ENCODE measurements at places on chromosomes 7 and 10.

GRCh38 chr10:14658331-14659127 is 116.2 kb downstream of the FAM107B start:
- no peak for DNase-seq

GRCh38 chr10:43794181-43794815 is 145.6 kb upstream of the ZNF32 start:
- no peak for DNase-seq

DNA sequence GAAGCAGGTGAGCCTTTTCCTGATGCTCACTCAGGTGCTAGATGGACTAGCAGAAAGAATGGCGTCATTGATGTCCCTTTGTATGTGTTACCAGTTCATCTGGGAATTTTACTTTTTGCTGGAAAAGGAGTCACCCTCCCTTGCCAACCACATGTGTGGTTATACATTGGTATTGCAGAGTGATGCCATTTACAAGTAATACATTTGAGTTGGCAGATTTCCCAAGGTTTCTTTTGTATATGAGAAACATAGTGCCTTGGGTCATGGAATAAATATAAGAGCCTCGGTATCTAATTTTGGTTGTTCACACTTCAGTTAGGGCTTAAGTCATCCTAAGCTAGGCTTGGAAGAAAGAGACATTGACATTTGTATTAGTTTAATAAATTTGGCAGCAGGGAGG is 10.4 kb upstream of the ATXN7L1 start:
- no peak for DNase-seq

DNA sequence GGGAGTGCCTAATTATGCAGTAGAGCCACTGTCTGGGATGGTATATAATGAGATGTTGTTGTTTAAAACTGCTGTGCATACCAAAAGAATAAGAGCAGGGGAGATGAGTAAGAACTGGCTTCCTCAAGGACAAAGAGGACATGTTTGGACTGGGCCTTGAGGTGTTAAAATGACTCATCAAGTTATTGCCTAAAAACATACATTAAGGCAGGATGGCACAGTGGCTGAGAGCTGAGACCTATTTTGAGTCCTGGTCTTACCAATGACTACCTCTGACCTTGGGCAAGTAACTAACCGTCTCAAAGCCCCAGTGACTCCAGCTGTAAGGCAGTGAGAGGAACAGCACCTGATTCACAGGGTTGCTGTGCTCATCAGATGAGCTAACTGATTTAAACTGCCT is 71.1 kb downstream of the CFAP58 start:
- DNase-seq: no peak

DNA sequence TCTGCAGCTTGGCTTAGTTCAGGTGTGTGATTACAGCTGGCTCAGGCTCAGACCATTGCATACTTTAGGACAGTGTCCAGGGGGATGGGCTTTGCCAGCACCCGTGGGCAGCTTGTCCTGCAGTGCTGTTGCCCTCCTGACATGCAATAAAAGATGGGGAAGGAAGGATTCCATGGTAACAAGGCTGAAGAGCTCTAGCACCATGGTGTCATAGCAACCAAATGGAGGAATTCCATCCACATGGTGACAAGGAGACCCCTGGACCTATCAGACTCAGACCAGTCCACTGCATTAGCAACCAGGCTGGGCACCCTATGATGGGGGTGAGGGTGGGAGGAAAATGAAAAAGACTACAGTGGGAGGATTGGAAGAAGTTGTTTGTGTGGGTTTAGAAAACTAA is 49.9 kb downstream of the SORCS3 start:
- DNase-seq: no peak

DNA sequence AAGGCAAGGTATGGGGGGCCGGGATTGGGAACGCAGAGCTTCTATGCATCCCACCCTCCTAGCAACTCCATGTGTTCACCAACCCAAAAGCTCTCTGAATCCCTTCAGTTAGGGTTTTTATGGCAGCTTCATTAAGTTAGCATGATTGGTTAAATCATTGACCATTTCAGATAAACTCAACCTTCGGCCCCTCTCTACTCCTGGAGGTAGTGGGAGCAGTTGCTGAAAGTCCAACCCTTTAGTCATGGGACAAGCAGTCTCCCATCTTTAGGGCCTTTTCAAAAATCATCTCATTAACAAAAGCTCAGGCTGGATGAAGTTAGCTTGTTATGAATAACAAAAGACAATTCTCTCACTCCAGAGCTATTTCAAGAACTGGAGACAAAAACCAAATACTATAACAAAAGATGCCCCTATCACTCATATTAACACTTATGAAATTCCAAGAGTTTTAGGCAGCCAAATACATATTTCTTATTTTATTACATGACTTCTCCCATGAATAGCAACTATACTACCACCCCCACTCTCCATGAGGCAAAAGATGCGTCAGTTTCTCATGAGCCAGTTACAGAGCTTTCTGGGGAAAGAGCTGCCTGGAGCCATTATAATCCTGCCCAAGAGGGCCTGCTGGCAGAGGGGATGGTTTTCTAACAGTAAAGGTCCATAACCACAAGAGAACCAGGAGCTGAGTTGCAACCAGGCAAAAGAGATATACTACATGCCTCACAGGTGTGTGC is 44.6 kb downstream of the SLC16A12 start:
- no peak for DNase-seq

DNA sequence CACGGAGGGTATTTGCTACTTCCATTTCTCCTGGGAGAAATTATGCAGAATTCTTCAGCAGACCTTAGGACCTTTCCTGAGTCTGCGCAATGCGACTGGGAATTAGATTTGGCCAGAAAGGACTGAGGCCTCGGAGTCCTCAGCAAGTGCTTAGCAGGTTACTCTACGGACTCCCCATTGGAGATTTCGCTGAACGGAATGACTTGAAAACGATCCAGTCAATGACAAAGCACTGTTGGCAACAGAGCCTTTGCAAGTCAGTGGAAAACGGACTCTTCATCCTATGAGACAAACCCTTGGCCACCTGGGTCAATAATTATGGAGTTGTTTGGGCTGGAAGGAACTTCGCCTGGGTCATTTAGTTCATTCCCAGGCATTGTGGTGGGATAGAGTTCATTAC is 107.4 kb downstream of the FAM204A start:
- no peak for DNase-seq

GRCh38 chr7:79741684-79742083 is 288.2 kb upstream of the MAGI2 start:
- no peak for DNase-seq

DNA sequence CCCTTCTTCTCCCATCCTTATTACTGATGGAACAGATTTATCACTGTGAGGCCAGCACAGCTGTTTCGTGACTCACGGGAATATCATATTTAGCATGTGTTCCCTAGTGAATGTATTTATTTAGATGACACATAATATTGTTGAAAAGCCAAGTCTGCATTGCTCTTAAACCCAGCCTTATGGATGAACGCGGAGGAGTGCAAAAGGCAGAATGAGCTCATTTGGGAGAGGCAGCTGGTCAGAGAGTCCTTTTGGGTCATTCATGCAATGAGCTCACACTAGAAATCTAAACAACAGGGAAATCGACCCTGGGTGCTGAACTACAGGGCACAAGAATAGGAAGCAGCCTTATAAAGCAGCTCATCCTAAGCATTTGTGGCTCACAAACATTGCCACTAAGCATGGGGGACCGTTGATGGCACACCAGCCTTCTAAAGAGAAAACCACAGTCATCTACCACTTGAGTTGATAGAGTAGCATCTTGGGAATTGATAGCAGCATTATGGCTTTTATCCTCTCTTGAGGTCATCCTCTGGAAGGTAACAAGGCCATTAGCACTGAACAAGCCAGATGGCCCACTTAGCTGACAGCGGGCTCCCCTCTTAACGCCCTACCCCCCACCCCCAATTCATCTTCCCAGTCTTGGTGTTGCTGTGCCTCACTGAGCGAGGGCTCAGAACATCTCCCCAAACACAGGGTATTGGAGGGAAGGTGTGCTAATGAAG is 32.9 kb upstream of the SDK1 start:
- DNase-seq: no peak

DNA sequence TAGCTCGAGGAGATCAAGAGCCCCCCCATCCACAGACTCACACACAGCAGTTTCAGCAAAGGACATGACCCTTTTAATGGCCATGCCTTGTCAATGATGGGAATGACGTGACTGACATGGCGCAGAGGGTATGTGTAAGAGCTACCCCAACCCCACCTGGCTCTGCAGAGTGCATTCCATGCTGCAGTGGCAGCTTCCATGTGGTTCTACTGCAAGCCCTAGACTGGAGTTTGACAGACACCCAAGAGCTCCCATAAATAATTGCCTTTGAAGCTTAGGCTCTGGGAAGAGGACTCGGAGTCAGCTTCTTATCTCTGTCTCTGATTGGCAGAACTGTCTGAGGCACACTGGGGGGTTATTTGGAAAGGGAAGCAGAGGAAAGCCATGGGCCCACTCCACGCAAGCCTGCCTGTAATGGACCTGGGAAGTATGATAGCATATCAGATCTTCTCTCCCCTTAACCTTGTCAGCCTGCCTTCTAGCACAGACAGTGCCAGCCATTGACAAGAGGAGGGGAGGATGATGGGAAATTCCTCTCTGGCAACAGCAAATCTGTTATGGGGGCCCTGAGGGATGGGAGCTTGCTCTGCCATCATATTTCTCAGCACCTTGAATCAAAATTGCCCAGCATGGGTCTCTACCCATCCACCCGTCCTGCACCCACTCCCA is 478.5 kb upstream of the PODXL start:
- DNase-seq: no peak

GRCh38 chr10:100863433-100863832 is 49.3 kb upstream of the SLF2 start:
- no peak for DNase-seq

DNA sequence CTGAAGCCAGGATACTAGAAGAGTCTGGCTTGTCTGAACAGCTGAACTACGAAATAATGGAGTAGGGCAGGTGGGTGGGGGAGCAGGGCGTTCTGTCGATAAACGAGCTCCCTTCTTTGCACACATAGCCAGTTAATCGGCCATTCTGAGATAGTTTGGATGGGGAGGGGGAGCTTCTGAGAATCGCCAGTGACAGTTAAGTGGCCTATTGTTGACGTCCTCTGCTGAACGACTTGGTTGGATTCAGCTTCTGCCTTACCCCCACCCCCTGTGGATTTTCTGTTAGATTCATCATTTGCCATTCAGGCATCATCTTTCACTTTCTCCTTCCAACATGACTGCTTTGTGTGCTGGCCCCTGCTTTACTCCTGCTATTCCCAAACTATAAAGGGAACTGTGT is 520 bp downstream of the CPA5 start:
- DNase-seq: no peak

DNA sequence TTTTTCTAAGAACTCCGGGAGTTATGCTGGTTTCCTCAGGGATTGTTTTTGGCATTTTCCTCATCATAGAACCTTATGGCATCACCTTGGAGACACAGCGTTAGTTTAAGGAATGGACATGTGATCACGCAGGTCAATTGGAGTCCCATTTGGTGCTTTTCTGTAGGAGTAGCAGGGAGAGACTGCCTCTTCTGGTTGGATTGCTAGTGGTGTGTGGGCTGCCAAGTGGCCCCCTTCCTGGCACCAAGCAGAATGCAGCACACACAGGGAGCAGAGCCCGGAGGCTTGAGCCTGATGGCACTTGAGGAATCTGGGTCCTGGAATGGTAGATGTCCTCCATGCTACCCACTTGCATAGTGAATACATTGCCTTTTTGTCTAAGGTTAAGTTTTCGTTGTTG is 57.9 kb downstream of the SDK1 start:
- DNase-seq: no peak

DNA sequence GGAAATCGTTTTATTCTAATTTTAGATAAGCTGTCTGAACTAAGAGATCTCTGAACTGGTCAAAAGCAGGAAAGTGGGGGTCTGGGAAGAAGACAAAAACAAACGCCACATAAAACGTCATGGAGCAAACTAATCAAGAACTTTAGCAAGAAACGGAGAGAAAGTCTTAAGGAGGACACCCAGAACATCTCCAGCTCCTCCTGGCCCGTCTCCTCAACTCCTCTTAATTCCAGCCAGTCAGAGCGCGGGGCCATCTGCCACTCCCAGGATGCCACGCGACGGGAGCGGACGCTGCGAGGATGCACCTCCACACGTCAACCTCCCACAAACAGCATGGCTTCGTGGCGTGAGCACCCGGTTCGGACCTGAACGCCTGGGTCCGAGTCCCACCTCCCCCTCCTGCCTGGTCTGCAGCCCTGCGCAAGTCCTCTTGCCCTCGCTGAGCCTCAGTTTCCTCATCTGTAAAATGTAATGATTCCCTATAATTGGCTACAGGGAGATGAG is 598 bp downstream of the MMS19 start:
- DNase-seq: peak; percentile 64

GRCh38 chr7:103972779-103973434 is 16.6 kb downstream of the RELN start:
- DNase-seq: no peak

DNA sequence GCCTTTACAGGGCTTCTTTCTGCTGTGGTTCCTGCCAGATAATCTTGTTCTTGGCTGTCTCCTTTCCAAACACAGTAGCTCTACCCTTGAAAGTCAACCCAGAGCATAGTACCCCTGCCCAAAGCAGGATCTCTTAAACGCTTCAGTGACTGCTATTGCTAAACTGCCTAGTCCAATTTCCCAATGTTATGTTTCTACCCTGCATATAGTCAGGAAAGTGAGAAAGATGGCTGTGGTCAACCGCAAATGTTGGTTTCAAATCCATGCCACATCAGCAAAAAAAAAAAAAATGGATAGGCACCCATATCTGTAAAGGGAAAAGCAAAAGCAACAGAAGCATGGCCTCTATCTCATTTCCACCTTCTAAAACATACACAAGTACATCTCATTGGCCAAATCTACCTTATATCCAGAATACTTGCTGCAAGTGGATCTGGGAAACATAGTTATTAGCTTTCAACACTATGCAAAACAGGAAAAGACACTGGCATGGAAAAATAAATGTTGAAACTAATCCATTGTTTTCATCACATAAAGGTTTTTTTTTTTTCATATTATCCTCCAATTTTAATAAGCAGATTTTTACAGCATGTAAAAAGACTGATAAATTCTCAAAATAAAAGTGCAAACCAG is 59.8 kb downstream of the DNAJC1 start:
- DNase-seq: no peak

GRCh38 chr7:64887756-64888508 is 15.1 kb upstream of the ZNF273 start:
- DNase-seq: peak; percentile 16

GRCh38 chr7:92135052-92135889 is 994 bp upstream of the CYP51A1 start:
- no peak for DNase-seq

GRCh38 chr10:76278811-76279460 is 847.5 kb downstream of the LRMDA start:
- DNase-seq: no peak
